ENCODE measurements at places on chromosomes 4 and X.

- DNase-seq: no peak
Observed at GRCh38 chr4:23952258-23952657, 62.4 kb upstream of the PPARGC1A start.

DNA sequence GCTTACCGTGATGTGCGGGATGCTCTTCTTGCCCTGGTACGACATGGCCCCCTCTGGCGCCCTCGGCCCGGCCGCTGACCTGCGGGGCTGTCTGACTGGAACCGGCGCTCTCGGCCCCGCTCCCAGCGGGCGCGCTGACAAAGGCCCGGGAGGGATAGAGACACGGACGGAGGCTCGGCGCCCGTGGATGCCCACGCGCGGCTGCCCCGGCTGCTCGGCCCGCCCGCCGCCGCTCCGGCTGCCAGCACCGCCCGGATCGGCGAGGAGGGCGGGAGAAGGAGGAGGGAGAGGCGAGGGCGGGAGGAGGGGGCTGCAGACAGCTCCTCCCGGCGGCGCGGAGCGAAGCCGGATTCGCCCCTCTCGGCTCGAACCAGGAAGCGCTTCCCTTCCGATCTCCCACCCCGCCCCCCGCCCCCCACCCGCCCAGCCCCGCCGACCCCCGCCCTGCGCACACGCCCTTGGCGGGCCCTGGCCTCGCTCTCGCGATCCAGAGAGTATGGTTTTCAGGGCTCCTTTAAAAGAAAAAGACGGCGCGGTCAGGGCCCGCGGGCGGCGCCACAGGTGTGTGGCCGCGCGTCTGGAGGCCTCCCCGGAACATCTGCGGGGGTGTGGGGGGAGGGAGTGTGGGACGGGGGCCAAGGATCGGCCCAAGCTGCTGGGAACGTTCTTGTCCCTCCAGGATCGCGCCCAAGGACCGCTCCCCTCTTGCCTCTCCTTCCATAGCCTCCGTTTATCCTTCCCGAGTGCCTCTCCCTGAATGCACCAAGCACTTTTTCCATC lies 4.5 kb downstream of the CRMP1 start:
- no peak for DNase-seq

DNA sequence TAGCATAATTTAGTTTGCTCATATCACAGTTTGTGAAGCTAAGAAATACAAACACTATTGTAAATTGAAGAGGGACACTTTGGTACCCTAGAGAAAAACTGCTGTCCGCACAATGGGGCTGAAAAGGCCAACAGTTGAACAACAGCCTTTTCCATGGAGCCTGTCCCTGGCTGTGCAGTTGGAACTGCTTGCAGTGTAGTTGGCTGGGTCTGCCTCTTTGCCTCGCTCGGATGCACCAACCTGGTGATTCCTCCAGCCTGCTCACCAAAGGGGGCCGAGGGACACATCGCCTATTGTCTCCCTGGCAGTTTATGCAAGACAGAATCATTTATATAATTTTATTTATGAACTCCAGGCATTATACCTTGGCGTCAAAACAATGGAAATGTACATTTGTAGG lies 16.5 kb upstream of the GALNT7 start:
- no peak for DNase-seq

DNA sequence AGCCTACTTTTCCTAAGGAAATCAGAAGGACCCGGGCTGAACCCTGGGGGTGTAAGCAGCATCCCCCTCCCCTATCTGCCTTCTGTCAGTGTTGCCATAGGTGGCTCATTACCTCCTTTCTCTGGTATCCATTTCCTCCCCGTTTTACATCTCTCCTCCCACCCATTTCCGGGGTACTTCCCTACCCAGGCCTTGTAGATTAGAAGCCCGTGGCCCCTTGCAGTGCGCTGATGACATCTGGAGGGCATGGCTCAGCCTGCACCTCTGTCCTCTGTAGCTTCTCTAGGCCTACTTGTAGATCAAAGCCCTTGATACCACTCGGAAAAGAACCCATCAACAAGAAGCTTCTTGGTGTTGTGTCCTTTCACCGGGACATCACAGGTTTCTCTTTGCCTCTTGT lies 71.8 kb downstream of the NBDY start:
- peak; percentile 67 for DNase-seq

DNA sequence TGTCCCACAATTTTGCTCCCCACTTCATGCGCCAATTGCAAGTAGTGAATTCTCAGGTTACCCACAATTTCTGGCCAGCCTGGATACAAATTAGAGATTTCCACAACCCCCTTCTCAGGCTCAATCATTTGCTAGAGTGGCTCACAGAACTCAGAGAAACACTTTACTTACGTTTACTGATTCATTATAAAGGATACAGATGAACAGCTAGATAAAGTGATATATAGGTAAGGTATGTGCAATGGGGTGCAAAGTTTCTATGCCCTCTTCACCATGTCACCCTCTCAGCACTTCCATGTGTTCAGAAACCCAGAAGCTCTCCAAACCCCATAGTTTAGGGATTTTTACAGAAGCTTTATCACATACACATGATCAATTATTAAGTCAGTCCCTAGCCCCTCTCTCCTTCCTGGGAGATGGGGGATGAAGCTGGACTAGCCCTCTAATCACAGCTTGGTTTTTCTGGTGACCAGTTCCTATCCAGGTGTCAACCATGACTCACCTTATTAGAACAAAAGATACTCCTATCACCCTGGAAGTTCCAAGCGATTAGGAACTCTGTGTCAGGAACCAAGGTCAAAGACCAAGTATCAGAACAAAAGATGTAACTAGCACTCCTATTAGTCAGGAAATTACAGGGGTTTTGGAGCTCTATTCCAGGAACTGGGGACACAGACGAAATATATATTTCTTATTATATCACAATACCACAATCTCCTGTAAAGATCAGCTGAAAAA lies 33.5 kb upstream of the PRRG1 start:
- no peak for DNase-seq

GRCh38 chrX:52979568-52979967 lies 21.2 kb upstream of the FAM156A start:
- DNase-seq: no peak

GRCh38 chrX:119218198-119218597 lies 17.9 kb upstream of the PGRMC1 start:
- no peak for DNase-seq

DNA sequence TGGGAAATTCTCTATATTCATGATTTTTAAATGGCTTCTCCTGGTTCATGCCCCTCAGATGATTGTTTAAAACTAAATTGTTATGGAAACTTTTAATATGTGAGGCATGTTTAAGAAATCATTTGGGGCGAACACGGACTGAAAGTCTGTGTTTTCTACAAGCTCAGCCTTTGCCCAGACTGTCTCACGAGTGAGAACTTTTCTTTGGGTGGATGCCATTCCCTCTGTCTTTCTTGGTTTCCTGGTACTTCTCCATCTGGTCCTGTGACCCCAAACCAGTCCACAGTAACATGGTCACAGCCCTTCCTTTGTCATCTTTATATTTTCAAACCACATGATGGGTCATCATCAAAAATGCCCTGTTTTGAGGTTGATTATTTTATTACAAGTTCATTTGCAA lies 186.6 kb upstream of the GNPDA2 start:
- DNase-seq: no peak

DNA sequence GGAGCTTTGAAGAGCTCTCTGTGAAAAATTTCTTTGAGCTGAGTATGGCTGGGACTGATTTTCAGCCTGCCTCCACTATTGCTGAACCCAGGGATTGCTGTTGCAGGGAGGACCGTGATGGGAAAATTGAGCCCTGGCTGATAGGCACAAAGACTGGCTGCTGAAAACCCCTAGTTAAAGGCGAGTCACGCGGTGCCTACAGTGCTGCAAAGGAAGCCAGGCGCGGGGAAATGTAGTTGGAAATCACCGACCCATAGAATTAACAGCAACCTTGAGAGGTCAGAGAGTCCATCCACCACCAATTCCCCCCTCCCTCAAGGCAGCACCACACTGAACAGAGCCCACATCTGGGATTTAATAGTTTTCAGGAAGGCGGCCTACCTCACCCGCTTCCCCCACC lies 26.0 kb downstream of the FRMD7 start:
- no peak for DNase-seq

GRCh38 chr4:87734936-87735335 lies 64.4 kb upstream of the IBSP start:
- no peak for DNase-seq

- DNase-seq: no peak
Observed at GRCh38 chr4:69649629-69650028, 3.4 kb downstream of the UGT2A1 start.

All from CD4-positive, alpha-beta T cell treated with Interleukin-1 beta for 1 hour (primary cell).